ENCODE measurements at places on chromosomes 5 and 9.

- DNase-seq = no peak
Observed at GRCh38 chr5:122356855-122357254, 44.8 kb downstream of the SNCAIP start.

DNA sequence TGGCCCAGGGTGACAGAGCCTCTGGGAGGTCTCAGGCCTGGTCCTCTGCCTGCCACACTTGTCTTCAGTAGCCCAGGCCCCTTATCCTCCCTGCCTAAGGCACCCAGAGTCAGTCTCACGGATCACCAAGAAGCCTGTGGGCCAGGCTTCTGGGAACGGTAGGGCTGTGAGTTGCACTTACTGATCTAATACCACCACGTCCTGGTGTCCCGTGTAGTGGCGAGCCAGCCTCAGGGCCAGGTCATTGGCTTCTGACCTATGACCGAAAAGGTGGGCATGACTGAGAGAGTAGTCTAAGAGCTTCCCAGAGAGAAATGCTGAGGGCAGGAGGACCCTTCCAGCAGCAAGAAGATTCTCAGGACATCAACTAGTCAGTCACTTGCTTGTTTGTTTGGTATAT, 7.4 kb downstream of the PHYKPL start:
- DNase-seq = no peak

DNA sequence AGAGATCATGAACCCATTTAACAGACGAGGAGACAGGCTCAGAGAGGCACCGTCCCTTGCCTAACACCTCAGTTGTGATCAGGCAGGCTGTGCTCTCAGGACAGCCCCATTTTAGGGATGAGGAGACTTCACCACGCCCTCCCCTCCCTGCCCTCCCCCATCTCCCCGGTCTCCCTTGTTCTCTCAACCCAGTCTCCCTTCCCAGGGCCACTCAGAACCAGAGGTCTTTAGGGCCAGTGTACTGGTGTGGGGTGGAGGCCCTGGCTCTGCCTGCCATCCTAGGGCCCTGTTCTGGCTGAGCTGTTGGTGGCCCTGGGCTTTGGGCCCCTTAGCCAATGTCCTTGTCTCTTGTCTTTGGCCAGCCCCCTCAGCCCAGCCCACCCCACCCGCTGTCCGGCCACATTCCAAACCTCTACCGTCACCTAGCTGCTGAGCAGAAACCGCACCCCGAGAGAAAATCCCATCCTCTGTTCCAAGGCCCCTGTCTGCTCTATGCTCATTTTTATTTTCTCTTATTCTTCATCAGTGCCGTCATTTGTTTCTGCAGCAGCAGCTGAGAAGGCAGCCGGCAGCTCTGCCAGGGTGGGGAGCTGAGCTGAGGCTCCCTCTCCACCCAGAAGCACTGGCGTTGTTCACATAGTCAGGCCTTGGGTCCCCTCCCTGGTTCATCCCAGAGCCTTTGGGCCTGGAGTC, 33.9 kb downstream of the OLFML2A start:
- no peak for DNase-seq

GRCh38 chr9:134408389-134408788, 82.1 kb downstream of the RXRA start:
- no peak for DNase-seq

- DNase-seq = no peak
Observed at GRCh38 chr9:26789959-26790358, 102.6 kb downstream of the CAAP1 start.

- no peak for DNase-seq
Observed at GRCh38 chr5:81924442-81924841, 47.4 kb upstream of the ATG10 start.

GRCh38 chr5:35773967-35774366, 82.7 kb upstream of the IL7R start:
- DNase-seq = no peak

All from SHP77 (cell line).